ENCODE measurements at places on chromosomes 1 and 21. TPM values are rescaled to one million over a fixed set of nuclear protein-coding genes. Genes with fewer than 3 reads are reported as not detected.
A peak's percentile ranks its signal among the peaks of the same experiment; 100 is the strongest.

DNA sequence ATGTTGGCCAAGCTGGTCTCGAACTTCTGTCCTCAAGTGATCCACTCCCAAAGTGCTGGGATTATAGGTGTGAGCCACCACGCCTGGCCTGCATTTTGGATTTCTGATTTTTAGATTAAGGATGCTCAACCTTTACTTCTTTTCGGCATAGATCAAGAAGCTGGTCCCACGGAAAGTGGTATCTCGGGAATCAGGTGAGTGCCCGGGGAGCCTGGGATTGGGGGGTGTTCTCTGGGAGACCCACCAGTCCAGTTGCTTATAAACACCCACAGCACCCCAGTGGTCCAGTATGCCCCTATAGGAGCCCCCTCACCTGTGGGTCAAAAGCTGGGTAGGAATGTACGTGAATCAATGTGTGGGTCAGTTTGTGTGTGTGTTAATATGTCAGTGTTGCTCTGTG, 3.2 kb downstream of the SH3D21 start:
- DNase-seq, result no peak

GRCh38 chr1:42423681-42424080, 32.1 kb downstream of the ZMYND12 start:
- no peak for DNase-seq

- DNase-seq, result peak; percentile 75
These were observed 20.3 kb downstream of the TGFB2 start for GRCh38 chr1:218365226-218365999.

DNA sequence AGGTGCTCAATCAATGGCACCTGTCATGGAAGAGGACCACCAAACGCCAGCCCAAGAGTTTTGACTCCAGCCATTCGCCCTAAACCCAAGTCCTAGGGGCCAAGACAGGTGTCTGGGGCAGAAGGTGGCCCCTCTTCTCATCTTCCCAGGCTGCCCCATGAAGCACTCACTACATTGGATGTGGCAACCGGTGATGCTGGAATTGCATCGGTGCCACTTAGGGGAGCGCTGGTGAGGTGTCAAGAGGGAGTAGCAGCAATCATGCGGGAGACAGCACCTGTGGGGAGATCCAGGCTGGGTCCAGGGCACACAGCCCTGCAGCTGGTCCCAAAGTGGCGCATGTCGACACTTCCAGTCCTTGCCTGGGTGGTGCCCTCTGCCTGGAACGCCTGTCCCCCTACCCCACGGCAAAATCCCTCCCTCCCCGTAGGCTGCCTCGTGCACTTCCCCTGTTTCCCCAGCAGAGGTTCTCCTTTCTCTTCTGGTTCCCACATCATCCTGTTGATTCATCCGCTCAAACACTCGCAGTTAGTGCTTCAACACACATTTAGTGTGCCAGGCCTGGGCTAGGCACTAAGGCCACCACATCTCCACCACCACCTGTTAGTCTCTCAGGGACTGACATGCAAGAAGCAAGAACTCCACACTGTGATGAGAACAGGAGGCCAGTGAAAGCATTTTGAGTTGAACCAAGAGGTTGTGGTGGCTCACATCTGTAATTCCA, 18.5 kb downstream of the PLA2G2D start:
- DNase-seq, result peak; percentile 70

DNA sequence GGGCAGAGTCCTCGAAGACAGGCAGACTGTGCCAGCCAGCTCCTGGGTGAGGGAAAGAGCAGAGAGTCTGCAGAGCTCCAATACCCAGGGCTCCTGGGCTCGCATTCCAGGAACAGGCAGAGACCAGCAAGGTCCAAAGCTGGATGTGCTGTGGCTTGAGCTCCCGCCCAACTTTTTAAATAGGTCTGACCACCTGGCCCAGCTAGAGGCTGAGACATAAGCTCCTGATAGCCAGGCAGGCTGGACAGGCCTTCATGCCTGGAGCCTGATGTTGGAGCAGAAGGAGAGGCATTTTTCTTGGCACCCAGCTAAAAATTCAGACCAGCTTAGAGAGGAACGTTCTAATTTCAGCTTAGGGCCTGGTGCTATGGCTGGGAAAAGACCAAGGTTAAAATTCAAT, 178.4 kb upstream of the TMEM51 start:
- no peak for DNase-seq

The AMY1C gene
- polyA plus RNA-seq, result not detected

The ELF3 gene
- polyA plus RNA-seq, result 560 TPM

DNA sequence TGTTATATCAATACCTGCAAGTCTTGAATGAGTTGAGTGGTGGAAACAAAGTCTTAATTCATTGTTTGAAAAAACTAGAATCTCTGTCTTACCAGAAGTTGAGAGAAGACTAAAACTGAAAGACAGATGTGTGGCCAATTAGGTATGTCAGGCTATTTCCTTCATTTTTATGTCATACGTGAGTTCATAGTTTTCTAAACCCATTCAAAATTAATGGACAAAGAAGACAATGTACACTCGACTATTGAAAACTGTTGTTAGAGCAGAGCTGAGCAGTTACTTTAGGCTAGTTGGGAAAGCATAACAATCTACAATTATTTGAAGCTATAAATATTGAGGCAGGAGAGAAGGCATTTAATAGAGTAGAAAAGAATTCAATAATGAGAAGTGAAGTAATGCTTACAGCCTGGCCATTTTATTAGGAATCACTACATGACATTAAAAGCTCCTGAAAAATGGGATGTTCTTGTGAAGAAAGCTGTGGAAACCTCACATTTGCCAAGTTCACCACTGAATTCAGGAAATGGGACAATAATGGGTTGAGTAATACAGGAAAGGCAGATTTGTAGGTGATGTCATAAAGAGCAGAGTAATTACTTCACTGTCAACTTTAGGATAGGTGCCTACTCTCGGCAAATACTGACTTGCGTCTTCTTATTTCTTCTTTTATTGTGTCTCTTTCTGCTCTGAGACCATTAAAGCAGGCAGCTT, 204.4 kb downstream of the PLA2G4A start:
- DNase-seq, result no peak

DNA sequence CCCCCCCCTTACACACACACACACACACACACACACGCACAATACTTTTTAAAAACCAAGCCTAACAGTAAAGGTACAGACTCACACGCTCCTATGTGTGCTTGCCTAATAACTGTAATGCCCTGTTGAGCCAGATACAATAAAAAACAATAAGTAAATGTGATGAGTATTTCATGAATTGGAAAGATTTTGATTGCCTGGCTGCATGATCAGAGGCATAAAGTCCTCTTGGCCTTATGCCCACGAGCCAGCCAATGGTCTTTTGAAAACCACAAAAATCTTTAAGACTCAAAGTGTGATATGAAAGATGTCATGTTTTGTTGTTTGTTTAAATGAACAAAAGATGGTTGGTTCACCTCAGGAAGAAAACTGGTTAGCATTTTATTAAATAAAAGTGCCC, 441.9 kb upstream of the ZRANB2 start:
- no peak for DNase-seq

The PATJ gene
- polyA plus RNA-seq, result 15.1 TPM

GRCh38 chr1:197342044-197342565, 74.1 kb downstream of the CRB1 start:
- no peak for DNase-seq

The ETV3L gene
- not detected for polyA plus RNA-seq

The PCNX2 gene
- 2.1 TPM for polyA plus RNA-seq

DNA sequence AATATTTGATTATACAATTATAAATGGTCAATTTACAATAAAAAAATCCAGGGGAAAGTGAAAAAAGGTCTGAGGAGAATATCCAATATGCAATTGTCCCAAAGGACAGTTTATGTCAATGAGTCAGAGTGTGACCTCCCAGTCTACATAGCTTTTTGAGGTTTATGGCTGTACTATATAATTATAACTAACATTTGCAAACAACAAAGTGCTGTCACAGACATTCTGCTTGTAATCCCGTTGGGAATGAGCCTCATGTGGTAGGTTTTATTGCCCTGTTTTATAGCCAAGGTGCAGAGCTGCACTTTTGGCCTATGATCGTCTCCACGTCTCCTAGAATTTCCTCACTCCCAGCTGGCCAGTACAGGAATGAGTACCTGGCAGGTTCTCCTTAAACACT, 103.8 kb downstream of the ADSS2 start:
- DNase-seq, result no peak

DNA sequence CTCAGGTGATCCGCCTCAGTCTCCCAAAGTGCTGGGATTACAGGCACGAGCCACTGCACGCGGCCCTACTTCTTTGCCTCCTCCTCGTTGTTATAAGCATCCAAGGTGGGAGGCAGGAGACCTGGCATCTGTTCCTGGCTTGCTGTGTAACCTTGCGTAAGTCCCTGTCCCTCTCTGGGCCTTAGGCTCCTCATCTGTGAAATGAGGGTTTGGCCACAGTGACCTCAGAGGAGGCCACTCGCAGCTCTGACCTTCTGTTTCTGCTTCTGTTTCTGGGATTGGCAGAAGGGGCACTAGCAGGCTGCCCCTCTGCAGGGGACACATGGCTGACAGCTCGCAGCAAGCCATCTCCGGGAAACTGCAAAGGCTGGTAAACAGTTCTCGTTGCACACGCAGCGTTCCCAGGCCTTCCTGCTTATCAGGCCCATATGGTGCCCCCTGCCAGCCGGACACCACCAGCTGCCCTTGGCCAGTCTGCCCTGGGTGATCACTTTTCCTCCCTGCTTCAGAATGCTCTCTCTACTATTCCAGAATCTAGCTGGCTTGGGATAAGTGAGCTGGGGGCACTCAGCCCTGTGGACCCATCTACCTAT, 2.6 kb upstream of the LDLRAP1 start:
- DNase-seq, result no peak

- no peak for DNase-seq
These were observed 49.4 kb upstream of the KIF1B start for GRCh38 chr1:10160907-10161490.

GRCh38 chr1:211343607-211344006, 17.0 kb downstream of the TRAF5 start:
- DNase-seq, result no peak

Measured in sigmoid colon (tissue), 7 donors.